Thyroid gland (tissue), 4 donors: ENCODE measurements at places on chromosomes 5 and 9. TPM values are rescaled to one million over a fixed set of nuclear protein-coding genes. Genes with fewer than 3 reads are reported as not detected.

DNA sequence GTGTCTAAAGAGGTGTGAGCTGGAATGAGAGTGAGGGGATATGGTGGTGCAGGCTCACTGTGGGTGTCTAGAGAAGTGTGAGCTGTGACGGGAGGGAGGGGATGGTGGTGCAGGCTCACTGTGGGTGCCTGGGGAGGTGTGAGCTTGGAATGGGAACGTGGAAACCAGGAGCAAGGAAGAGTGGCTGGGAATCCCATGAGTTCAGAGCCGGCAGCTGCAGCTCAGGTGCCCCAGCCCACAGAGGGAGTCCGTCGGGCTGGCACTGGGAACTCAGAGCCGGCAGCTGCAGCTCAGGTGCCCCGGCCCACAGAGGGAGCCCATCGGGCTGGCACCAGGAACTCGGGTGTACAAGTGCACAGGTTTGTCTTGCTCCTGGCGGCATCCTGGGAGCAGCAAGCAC is 45.6 kb downstream of the IRX2 start:
- DNase-seq: no peak

Gene KCNT1
- not detected for total RNA-seq

Gene ZFP2
- total RNA-seq: 5.1 TPM

DNA sequence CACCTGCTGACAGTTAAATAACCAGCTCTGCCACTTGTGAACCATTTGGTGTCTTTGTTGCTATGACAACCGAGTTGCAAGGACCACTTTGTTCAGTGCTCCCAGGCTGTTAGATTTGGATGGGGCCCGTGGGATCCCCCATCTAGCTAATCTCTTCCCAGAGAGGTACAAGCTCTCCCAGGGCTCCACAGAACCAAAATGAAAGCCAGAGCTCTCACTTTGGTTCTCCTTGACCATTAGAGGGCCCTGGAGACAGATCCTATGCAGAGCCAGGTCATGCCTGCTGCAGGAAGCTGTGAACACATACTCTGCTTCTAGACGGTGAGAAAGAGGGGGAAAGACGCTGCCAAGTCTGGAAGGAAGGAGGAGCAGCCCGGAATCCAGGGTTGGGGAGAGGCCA is 224.6 kb downstream of the GABBR2 start:
- DNase-seq: peak; percentile 50

- no peak for DNase-seq
Measured at GRCh38 chr5:160324886-160325285, 12.5 kb upstream of the CCNJL start.

DNA sequence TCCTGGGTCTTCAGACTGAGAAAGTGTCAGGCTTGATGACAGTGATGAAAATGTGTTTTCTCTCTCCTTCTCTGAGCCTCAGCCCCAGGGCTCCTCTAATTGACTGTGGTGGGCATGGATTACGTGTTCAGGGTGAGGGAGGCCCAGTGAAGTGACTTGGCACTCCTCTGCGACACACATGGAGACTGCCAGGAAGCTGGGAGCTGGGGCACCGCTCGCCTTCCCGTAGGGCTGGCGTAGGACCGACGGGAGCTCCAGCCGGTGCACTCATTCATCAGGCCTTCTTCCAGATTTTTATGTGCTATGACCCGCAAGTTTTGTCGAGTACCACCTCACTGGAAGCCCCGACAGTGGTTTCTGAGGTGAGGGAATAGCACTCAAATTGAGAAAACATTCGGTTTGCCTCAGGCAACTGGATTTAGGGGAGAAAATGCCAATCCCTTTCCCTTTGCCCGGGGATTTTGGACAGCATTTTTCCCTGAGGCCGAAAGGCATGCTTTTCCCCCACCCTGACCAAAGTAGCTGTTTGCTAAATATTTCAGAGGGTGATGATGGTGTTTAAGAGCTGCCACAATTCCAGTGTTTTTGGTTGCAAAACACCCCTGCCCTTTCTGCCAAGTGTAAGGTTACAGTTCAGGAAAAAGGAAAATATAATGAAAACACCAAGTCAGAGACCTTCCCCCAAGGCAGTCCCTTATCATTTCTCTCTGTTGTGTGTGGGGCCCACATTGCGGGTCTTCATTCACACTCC is 83.7 kb downstream of the PCSK5 start:
- no peak for DNase-seq

GRCh38 chr9:34628656-34629490 is at the start of gene ARID3C:
Gene ARID3C (minus strand): TSS chr9:34629066. CDS start chr9:34628014, 1,052 bp downstream.
- DNase-seq: peak; percentile 58

DNA sequence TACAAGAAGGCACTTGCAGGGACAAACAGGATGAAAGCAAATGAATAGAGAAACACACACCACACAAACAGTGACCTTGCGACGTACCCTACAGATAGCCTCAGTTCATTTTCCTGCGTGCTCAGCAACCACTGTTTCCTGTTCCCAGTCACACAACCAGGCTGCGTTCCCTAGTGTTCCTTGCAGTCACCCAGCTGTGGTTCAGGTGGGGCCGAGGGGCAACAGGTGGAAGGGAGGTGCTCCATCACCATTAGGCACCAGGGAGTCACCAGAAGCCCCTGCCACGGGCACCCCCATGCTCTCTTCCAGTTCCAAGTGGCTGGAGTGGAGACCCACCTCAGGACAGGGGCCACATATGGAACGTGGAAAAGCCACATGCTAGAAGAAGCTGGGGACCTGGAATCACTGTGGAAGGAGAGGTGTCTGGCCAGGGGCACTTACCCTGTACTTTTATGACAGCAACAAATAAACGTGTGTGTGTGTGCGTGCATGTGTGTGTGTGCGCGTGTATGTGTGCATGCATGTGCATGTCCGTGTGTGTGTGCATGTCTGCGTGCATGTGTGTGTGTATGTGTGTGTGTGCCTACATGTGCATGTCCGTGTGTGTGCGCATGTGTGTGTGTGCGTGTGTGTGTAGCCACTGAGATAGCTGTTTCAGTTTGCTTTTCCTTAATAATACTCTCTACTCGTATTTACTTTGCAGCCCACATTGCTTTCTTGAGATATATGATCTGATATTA is 18.8 kb upstream of the FCN2 start:
- no peak for DNase-seq

DNA sequence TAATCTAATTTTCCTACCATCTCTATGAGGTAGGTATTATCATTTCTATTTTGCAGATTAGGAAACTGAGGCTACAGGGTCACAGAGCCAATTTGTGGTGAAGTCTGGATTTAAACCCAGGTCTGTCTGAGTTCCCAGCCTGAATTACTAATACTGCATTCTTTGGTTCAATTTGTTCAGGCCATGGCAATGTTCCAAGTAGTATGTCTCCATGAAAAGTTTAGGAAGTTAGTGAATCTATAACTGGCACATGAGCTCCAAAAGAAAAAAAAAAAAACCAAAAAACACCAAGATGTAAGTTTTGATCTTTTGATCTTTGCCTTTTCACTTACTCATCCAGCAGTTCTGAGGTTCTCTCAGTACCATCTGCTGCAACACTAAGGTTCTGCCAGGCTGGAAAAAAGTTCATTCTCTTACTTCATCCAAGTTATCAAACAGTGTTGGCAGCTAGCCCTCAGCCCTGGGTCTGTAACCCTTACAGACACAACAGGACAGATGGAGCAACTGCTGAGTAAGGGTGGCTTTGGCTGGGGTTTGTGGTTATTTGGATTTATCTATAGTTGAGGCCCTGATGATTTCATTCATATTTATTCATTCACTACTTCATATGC is 4.4 kb upstream of the TMEM268 start:
- DNase-seq: peak; percentile 53

Gene BARHL1
- total RNA-seq: not detected

GRCh38 chr5:113317636-113318035 is 117.2 kb downstream of the TSSK1B start:
- DNase-seq: no peak

DNA sequence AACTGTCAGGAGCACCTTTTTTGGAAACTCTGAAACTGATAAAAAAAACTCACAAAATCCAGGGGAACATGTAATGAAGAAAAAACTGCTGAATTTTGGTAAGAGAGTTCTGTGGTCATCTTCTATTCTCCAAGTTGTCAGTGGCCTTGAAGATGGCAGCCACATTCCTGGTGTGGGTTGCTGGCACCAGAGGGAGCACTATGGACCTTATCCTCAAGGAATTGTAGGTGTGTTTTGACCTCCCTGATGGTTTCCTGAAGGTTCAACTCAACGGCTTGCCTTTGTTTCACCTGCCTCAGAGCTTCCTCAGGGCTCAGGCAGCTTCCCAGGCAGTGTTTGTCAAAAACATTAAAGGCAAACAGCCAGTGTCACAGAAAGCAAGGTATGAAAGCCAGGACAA is 2.2 kb upstream of the SLC38A9 start:
- no peak for DNase-seq

Gene PTPN3
- 18.6 TPM for total RNA-seq

Gene GABRA6
- not detected for total RNA-seq

Gene PTGES2
- total RNA-seq: 80.0 TPM

Gene EPB41L4B
- 56.4 TPM for total RNA-seq

Gene ST6GALNAC6
- total RNA-seq: 51.9 TPM

GRCh38 chr5:146020100-146020499 is 83.7 kb downstream of the SH3RF2 start:
- no peak for DNase-seq

DNA sequence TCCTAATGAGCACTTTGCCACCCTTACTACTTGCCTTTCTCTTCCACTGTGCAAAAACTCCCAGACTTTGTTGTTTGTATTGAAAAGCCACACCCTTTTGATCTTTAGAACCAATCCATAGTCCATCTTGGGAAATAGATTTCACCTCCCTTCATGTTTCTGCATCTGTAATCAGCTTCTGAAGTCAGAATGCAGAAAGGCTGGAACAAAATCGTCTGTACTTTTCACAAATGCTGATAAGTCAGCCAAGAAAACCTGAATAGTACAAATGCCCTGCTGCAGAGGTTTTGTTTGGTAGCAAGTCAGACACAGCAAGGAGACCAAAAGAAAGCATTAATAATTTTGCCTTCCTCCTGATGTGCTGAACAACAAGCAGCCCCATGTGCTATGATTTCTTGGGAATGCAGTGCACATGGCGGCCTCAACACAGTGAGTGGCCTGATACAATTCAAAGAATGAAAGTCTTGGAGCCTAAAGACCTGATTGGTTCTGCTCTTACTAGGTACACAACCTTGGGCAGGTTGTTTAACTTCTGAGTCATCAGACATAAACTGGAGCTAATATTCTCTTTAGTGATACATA is 59.2 kb upstream of the STK32A start:
- no peak for DNase-seq

GRCh38 chr9:14272927-14273528 is 40.9 kb downstream of the NFIB start:
- DNase-seq: no peak

Gene SPATA31A5
- not detected for total RNA-seq

GRCh38 chr9:109888695-109889094 is 108.7 kb downstream of the PALM2AKAP2 start:
- DNase-seq: no peak

DNA sequence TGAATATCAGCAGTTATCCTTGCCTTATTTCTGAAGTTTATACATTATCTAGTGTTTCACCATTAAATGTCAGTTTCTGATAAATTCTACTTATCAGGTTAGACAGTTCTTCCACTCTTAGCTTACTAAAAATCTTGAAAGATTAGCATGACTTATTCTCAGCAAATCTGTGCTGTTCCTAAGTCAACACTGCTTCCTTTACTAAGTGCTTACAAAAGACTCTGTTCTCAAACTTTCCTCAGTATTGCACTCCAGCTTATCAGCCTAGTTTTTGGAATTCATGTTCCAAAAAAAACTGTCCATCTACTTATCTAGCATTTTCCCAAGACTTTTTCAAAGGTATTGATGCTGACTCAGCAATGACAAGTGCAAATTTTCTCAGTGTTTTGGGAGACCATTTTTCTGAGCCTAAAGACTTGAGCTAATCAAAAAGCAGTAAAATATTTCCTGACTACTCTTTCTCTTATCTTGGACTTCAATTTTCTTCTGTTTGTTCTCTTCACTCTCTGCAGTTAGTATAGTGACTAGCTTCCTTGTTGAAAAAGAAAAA is 61.1 kb upstream of the FRRS1L start:
- no peak for DNase-seq

DNA sequence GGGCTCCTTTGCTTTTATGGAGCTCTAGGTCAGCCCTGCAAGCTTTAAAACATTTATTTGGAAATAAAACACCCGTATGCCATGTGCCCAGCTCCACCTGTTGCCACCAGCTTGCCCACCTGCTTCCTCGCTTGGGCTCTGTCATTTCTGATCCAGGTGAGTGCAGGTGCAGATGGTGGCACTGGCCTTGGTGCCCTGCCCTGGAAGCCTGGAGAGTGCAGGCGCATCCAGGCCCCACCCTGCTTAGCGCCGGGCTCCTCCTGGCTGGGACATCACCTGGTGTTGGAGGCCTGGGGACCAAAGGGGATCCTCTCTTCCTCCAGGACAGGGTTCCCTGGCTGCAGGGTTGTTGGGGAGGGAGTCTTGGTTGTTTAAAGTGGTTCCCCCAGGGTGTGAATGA is 35.8 kb downstream of the WNK2 start:
- DNase-seq: no peak

Gene GFRA3
- not detected for total RNA-seq

- DNase-seq: no peak
Measured at GRCh38 chr9:38313421-38313820, 79.1 kb upstream of the ALDH1B1 start.

Gene DOCK8
- total RNA-seq: 13.9 TPM

DNA sequence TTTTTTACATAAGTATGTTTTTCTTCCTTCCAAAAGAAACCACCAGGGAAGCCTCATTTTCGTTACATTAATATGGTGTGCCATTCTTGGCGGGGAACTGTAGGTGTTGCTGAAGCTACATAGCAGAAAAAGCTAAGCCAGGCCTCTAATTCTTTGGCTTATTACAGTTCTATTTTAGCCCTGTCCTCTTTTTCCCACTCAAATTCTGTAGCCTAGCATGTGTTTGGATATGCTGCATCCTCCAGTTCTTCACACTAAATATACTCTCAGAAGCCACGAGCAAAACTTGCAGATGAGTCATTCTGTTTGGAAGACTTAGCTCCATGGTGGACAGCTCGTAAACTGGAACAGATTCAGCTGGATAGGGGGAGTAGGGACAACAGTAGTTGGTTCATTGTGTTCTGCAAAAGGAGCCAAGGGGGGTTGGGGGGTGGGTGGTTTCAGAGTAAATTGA is 369.4 kb downstream of the TMEM161B start:
- DNase-seq: no peak

DNA sequence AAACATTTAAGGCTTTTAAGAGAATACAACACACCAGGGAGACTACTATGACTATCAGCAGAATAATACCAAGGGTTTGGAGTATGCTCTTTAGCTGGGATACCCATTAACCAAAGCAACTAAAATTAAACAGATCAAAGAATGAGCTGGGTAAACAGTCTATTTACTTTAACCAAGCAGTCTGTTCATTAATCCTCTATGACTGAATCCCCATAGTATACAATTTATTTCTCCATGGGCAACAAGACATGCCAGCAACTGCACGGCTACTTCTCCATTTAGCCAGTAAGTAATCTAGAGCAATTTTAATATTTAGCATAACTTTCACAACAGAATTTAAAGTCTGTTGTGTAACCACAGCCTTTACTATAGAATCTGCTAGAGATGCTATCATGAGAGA is 77.6 kb downstream of the CDO1 start:
- DNase-seq: no peak

DNA sequence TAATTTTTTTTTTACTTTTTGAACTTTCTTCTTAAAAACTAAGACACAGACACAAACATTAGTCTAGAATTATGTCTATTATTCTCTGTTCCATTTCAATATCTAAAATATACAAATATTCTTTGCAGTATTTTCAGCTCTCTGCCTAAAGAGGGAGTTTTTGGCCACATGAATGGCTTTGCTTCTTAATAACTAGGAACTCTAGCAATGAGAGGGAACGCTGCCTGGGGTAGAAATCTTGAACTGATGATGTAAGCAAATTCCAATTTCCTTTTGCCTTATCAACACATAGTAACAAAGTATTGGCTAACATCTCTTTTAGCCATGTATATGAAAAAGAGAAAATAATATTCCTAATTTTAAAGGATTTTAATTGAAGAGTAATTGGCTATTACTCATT is 51.9 kb downstream of the SLC25A46 start:
- no peak for DNase-seq

Gene SPINK7
- not detected for total RNA-seq
